AML-193 (cell line): ENCODE measurements at places on chromosomes 1 and 21.

DNA sequence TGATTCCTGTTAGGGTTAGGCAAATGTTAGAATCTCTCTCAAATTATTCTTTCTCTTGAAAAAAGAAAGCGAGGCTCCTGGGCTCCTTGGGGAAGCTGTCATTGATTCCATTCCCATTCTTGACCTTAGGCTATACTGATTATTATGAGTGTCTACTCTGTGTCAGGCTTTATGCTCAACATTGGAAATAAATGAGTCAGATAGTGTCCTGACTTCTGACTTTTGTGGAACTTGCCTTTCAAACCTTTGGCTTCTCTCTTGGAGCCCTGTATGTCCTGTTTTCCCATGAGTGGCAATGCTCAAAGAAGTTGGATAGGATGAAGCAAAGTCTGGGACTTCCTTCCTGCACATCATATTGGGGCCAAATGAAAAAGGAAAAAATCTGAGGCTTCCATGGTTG is 11.6 kb downstream of the AGO1 start:
- DNase-seq: no peak

DNA sequence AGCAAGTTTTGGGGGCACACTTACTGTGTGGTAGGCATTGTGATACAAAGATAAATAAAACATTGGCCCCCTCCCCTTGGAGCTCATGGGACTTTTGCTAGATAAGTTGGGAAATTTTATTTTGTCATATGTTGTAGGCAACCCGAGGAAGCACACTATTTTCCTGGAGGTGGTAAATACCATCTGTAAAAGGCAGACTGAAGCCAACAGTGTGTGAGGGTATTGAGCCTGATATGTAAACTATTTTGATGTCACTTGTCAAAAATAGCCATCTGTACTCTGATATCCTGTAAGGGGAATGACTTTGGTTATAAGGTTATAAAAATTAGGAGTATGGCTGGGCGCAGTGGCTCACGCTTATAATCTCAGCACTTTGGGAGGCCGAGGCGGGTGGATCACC is 30.6 kb downstream of the VANGL2 start:
- DNase-seq: no peak

DNA sequence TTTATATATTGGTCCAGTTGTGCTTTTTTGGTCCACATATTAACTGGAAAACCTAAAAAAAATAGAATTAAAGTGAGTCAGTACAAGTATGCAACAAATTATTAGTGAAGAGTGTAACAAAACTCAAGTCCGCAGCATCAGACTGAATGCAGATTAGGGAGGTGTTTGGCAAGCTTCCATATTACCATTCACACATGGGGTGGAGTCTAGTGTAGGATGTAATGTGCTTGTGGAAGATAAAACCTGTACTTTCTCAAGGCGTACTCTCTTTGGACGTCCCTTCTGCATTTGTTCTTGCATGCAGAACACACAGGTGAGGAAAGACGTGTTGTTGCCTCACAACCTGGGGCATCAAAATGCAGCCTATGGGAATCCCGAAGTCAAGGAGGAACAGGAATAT is 668.7 kb downstream of the MRPL39 start:
- no peak for DNase-seq

DNA sequence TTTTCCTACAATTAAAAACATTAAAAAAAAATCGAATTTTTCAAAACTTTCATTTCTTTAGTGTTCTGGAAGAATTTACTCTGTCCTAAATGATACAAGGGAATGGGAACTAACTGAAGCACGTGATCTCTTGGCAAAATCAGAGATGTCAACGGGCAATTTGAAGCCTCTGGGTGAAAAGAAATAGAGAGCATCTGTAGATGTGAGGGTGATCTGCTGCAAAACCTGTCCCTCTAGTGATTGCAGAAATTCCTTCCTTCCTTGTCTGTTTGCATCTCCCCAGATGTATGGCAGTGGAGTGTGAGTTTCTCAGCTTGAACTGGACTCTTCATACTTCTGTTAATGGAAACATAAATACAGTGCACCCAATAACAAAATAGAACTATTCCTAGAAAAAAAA is 100.5 kb upstream of the S1PR1 start:
- no peak for DNase-seq

- DNase-seq: peak; percentile 55
Measured at GRCh38 chr21:14533499-14534428, 12.4 kb downstream of the SAMSN1 start.
